ENCODE measurements at places on chromosomes 5 and 9. TPM values are rescaled to one million over a fixed set of nuclear protein-coding genes. Genes with fewer than 3 reads are reported as not detected.
A peak's percentile ranks its signal among the peaks of the same experiment; 100 is the strongest.

The PCDHA1 gene
- not detected for total RNA-seq

The PCDHB7 gene
- total RNA-seq, result 0.52 TPM

The TMEM215 gene
- not detected for total RNA-seq

The CCNO gene
- total RNA-seq, result not detected

- H3K27ac ChIP-seq, result no peak overlapping the region
- no peaks in the 10 kb centered on the region for H3K27me3 ChIP-seq
- no peaks in the 10 kb centered on the region for H3K36me3 ChIP-seq
- no peak overlapping the region for H3K4me3 ChIP-seq
- peaks cover 25% of the 10 kb centered on the region for H3K4me1 ChIP-seq
Observed at GRCh38 chr5:14834584-14835550, 36.7 kb downstream of the ANKH start.

DNA sequence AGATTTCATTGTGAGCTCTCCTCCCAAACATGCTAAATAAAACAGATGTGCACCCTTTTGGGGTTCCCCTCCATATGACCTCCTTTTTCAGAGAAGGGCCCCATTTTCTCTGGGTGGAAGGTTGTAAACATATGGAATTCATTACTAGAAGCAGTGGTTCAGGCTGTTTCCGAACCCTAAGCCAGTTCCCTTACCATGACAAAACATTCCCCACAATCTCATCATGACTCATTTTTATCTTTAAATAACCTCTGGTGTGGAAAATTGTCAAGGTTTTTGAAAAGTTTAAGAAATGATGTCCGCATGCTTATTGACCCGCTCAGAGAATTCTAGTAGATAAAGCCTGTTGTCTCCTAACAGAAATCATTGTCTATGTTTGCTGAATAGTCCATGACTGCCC is 127.3 kb upstream of the PIK3R1 start:
- no peaks in the 10 kb centered on the region for H3K36me3 ChIP-seq
- peaks cover 20% of the 10 kb centered on the region for H3K4me1 ChIP-seq
- no peaks in the 10 kb centered on the region for H3K27me3 ChIP-seq
- no peak overlapping the region for H3K4me3 ChIP-seq

DNA sequence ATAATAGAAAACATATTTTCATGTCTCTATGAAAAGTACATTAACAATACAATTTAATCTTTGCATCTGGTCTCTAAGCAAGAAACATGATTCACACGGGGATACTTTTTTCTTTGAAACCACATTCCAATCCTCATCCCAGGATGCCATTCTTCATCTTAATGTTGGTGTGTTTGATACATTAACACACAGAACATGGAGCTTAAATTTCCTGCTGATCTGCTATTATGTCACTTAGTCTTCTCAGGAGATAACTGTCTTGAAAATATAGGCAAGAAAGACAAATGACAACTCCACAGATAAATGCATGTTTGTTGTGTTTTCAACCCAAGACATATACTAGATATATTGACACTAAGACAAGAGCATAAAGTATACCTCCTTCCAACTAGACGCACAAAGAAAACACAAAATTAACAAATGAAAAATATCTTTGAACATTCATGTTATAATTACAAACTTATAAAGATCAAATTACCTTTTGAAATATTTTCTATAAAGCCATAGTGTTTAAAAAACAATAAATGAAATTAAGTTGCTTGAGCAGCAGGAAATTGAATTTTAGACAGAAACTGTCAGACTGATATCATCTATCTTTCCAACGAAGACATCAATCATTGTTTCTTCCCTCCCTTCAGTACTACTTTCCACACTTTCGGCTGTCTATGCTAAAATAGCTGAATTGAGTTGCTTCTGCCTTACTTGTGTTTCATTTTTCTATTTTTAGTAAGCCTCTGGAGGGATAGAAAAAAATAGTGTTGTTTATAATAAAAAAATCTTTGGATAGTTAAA is 1676.7 kb upstream of the CDH9 start:
- no peaks in the 10 kb centered on the region for H3K36me3 ChIP-seq
- H3K4me1 ChIP-seq, result no peaks in the 10 kb centered on the region
- H3K4me3 ChIP-seq, result no peak overlapping the region
- H3K27me3 ChIP-seq, result no peaks in the 10 kb centered on the region
- DNase-seq, result no peak
- no peak overlapping the region for H3K27ac ChIP-seq

DNA sequence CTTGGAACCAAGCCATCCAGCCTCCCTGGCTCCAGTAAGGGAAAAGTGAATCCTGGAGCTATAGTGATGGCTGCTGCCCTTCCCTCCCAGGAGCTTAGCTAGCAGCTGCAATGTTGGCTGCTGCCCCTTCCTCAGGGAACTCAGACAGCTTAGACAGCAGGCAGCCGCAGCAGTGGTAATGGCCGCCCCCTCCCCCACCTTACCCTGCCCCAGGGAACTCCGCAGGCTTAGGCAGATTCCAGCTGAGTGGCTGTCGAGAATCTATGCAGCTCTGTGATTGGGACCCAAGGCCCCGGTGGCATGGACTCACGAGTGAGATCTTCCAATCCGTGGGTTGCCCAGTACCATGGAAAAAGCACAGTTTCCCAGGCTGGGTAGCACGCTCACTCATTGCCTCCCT is 378.6 kb downstream of the NNT start:
- no peaks in the 10 kb centered on the region for H3K27me3 ChIP-seq
- H3K36me3 ChIP-seq, result no peaks in the 10 kb centered on the region
- no peak for DNase-seq

GRCh38 chr5:61252643-61252925 is 79.5 kb upstream of the ZSWIM6 start:
- H3K36me3 ChIP-seq, result no peaks in the 10 kb centered on the region
- no peak overlapping the region for H3K4me3 ChIP-seq
- H3K27ac ChIP-seq, result no peak overlapping the region
- H3K27me3 ChIP-seq, result no peaks in the 10 kb centered on the region
- no peaks in the 10 kb centered on the region for H3K4me1 ChIP-seq

GRCh38 chr5:127844581-127845021 is 141.4 kb downstream of the CCDC192 start:
- H3K4me1 ChIP-seq, result no peaks in the 10 kb centered on the region
- H3K27me3 ChIP-seq, result no peaks in the 10 kb centered on the region
- DNase-seq, result peak; percentile 57
- H3K4me3 ChIP-seq, result no peak overlapping the region

- H3K4me3 ChIP-seq, result no peak overlapping the region
- no peaks in the 10 kb centered on the region for H3K27me3 ChIP-seq
- H3K36me3 ChIP-seq, result no peaks in the 10 kb centered on the region
- H3K4me1 ChIP-seq, result no peaks in the 10 kb centered on the region
- DNase-seq, result no peak
Observed at GRCh38 chr5:80117446-80117845, 82.3 kb downstream of the THBS4 start.

- H3K36me3 ChIP-seq, result no peaks in the 10 kb centered on the region
- H3K4me1 ChIP-seq, result peaks cover 9% of the 10 kb centered on the region
- no peak for DNase-seq
- no peak overlapping the region for H3K27ac ChIP-seq
- peaks cover 14% of the 10 kb centered on the region for H3K27me3 ChIP-seq
Observed at GRCh38 chr9:136700959-136701667, 11.3 kb upstream of the DIPK1B start.

GRCh38 chr9:133987446-133987788 is 4.7 kb downstream of the VAV2 start:
- H3K36me3 ChIP-seq, result no peaks in the 10 kb centered on the region
- DNase-seq, result no peak
- peaks cover 4% of the 10 kb centered on the region for H3K27me3 ChIP-seq
- H3K27ac ChIP-seq, result no peak overlapping the region

Measured in heart left ventricle (tissue), 16 donors.